Smooth muscle cell of the pulmonary artery (primary cell): ENCODE measurements at places on chromosomes 5 and 9. TPM values are rescaled to one million over a fixed set of nuclear protein-coding genes. Genes with fewer than 3 reads are reported as not detected.

The CFAP157 gene
- total RNA-seq = not detected in 2 replicates

The TAF11L5 gene
- total RNA-seq = not detected in 2 replicates

The PDCD1LG2 gene
- total RNA-seq = 9.1 and 22.8 TPM in 2 replicates

The FST gene
- total RNA-seq = 175 and 189 TPM in 2 replicates
